Muscle of leg (tissue), 16 donors: ENCODE measurements at places on chromosomes 4 and X. TPM values are rescaled to one million over a fixed set of nuclear protein-coding genes. Genes with fewer than 3 reads are reported as not detected.

DNA sequence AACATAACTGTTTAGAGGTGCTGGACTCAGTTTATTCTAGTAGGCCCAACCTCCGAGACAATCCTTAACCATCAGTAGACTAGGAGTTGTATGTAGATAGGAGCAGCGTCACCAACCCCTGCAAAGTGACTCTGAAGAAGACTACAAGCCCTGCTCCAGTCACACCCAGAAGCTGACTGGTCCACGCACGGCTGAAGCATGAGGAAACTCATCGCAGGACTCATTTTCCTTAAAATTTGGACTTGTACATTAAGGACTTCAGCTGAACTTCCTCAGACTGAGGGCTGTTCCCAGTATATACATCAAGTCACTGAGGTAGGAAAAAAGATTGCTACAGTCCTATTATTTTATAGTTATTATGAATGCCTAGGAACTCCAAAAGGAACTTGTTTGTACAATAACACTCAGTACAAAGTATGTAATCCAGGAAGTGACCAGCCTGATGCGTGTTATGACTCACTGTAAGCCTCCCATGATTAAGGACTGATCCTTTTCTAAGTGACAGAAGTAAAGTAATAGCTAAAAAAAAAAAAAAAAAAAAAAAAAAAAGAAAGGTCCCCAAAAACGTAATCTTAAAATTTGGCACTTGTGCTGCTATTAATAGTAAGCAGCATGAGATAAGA lies 41.6 kb upstream of the UGT2B7 start:
- DNase-seq, result no peak

DNA sequence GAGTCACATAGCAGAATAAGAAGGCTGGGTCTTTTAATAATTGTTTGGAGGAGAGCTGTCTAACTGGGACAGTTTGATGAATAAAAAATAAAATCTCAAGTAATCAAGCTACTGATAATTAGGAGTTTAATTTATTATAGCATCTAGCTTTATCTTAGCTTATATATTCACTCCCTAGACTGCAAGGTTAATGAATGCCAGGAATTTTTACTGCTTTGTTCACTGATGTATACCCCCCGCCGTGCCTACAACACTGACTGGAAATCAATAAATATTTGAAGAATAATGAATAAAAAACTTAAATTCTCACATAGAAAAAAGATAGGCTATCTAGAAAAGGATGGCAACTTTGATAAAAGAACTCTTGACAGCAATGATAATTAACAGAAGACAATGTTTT lies 59.7 kb downstream of the IQCM start:
- DNase-seq, result no peak

DNA sequence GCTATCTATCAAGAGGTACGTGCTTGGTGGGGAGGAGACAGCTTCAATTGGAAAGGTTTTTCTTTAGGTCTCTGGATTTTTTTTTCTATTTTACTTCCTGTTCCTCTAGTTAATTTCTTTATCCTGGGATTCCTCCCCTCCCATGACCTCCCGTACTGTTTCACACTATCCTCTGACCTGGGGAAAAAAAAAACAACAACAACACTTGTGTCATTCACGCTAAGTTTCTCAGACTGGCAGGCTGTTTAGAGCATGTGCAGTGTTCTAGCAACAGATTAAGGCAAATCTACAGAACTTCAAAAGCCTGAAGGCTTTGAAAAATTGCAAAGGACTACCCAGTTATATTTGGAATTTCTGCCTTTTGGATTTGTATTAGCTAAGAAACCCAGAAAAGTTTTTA lies 358.4 kb downstream of the ARHGAP24 start:
- DNase-seq, result no peak

DNA sequence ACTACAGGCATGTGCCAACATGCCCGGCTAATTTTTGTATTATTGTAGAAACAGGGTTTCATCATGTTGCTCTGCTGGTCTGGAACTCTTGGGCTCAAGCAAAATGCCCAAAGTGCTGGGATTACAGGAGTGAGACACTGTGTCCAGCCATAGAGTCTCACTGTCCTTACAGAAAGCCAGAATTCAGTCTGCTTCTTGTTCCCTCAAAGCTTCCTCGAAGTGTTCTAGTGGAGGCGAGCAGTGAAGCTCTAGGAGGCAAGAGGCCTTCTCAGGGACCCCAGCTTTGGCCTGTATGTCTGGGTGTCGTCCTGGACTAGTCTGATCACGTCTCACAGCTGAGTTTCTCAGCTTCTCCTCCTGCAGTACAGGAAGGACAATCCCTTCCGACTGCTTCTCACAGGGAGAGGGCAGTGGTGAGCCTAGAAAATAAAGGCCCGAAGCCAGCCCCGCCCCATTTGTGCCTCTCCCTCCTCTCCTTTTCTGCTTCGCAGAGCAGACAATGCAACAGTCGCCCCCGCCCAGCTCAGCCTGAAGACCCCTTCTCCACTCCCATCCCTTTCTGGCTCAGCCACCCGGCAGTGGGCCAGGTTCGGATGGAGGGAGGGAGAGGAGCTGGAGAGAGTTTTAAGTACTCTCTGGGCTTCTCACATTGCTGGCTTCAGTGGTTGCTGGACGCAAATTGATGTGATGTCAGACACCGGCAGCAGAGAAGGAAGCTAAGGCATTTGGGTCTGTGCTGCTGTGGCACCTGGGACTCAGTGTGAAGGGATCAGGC lies 11.1 kb upstream of the FAM3A start:
- peak; percentile 97 for DNase-seq

GRCh38 chrX:27598312-27598711 lies 8.2 kb downstream of the DCAF8L2 start:
- no peak for DNase-seq

DNA sequence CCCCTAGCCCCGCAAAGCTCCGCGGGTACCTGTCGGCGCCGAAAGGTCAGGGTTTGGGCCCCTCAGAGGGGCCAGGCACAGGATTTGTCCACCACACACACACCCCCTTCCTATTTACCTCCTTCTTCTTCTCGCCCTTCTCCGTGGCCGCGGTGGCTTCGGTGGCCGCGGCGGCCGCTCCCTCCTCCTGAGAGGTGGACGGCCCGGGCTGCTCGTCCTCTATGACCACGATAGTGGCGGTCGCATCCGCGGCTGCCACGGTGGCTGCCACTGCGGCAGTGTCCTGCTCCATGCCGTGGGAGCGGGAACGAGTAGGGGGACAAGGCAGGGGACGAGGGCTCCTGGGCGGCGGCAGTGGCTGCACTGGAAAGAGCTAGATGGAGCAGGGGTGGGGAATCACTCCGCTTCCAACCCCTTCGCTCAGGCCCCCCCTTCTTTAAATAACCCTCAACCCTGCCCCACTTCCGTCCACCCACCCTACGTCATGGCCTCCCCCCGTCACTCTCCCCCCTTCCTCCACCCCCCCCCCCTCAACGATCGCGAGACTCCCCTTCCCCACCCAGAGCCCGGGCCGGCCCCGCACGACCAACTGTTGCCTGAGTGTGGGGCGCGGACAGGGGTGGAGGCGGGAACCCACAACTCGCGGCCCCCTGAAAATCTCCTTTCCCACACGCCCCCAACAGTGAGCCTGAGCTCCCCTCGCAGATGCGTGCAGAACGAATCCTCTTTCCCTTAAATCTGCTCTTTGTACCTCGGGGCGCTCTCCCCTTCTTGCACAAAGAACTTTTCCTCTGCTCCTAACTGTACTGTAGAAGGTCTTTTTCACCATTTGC lies at the start of gene SMARCA1:
Gene SMARCA1, minus strand, starts transcription at position 412 of the 833 bp plus-strand sequence. Its CDS starts 120 bp downstream, at position 292.
- DNase-seq, result peak; percentile 91

GRCh38 chrX:130485870-130486269 lies 84.1 kb downstream of the RBMX2 start:
- no peak for DNase-seq

ZNF157 gene
- total RNA-seq, result 0.35 TPM
